SW 1271 (cell line): ENCODE measurements at places on chromosomes 5 and 9.

- DNase-seq = no peak
These were observed 944.8 kb downstream of the DNAH5 start for GRCh38 chr5:12999667-13000066.

DNA sequence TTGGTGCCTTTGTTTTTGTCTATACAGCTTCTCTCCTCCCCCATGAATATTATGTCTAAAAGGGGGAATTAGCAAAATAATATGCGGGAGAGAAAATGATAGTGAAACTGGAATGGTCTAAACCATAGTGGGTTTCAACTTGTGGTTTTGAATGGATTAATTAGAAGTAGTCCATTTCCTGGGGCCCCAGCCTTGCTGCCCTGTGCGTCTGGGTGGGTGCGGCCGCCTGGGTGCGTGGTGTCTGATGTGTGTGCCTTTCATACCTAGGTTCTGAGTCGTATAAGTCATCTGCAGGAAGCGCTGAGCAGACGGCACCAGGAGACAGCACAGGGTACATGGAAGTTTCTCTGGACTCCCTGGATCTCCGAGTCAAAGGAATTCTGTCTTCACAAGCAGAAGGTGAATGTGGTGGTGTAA, 120.0 kb upstream of the CACNA1B start:
- peak; percentile 54 for DNase-seq

DNA sequence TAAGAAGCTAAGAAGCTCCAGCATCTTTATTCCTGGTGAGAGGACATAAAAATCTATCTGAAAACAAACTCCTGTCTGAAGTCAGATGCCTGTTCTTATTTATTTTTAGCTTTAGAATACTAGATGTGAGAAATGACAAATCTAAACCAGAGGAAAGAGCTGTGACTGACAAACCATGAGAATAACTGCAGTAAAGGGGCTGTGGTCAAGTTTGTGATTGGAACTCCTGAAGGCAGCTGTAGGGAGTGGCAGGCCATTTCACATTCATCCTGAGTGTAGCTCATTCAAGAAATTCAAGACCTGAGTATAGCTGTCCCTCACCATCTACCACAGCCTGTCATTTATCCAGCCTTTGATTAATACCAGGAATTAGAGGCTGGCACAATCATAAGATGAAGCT, 718.8 kb downstream of the BRINP1 start:
- no peak for DNase-seq

- no peak for DNase-seq
These were observed 7.0 kb upstream of the UGT3A2 start for GRCh38 chr5:36073595-36074216.

DNA sequence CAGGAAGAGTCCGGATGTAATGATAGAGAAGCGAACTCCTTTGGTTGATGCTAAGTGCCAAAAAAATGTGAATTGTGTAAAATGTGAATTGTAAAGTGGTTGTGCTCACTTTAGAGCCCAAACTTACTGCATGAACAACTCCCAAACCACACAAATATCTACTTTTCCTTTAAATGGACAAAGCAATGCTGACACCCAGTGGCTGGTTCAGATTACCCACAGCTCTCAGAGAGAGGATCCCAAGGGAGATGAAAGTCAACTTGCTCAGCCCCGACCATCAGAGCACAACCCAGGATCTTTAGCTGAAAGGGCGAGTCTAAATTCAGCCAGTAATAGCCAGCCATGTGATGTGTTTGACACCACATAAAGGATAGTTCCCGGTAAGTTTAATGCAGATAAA, 133.7 kb downstream of the NMUR2 start:
- DNase-seq = peak; percentile 34
